ENCODE measurements at places on chromosomes 12 and 14. TPM values are rescaled to one million over a fixed set of nuclear protein-coding genes. Genes with fewer than 3 reads are reported as not detected.

Gene CLECL1
- total RNA-seq, result 0.38 TPM

Gene ALDH2
- total RNA-seq, result 456 TPM

Gene SERPINA9
- not detected for total RNA-seq

DNA sequence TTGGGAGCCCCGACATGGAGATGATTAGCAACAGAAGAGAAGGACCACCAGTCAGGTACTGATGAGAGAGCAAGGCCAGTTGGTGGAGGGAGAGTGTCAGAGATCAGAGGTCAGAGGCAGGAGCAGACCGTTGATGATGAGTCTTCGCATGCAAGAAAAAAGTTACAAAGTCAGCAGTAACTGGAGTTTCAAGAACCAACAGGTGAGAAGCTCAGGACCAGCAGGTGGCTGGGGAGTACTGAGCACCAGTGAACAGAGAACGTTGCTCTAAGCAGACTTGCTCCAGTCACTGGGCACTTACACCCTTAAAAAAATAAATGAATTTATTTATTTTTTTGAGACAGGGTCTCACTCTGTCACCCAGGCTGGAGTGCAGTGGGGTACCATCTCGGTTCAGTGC lies 44.5 kb upstream of the KCNA1 start:
- no peaks in the 10 kb centered on the region for H3K4me1 ChIP-seq
- DNase-seq, result no peak

- no peaks in the 10 kb centered on the region for H3K27me3 ChIP-seq
- DNase-seq, result no peak
- H3K4me3 ChIP-seq, result no peak overlapping the region
- H3K27ac ChIP-seq, result no peak overlapping the region
- peaks cover 39% of the 10 kb centered on the region for H3K4me1 ChIP-seq
- no peaks in the 10 kb centered on the region for H3K36me3 ChIP-seq
Observed at GRCh38 chr14:45083617-45083975, 320 bp upstream of the PRPF39 start.

DNA sequence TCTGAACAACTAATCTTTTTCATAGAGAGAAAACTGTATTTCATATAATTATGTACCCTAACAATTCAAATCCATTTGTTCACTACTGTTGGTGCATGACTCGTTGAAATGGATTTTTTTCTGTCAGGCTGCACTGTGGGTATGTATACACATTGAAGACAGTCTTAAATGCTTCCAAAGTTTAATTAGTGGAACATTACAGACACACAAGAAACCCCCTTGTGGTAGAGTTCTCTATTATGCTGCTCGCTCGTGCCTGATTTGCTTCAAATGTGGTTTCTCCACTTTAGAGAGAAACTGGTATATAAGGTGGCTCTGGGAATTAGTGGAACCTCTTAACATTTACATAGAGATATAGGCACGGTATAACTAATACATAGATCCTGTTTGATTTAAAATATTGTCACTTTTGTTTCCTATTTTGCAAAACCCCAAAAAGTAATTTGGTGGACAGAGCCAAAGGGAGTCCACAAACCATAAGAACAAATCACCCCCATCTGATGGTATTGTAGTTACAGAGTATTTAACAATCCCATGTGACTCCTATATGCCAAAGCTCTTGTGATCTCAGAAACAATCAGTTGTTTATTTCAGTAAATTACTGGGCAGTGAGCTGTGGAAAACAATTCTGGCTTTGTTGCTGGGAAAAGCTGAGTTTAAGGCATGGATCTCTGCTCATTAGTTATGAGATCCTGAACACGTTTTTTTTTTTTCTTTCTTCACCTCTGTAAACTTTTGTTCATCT lies 159.5 kb downstream of the BRMS1L start:
- no peaks in the 10 kb centered on the region for H3K27me3 ChIP-seq
- no peaks in the 10 kb centered on the region for H3K36me3 ChIP-seq
- no peak overlapping the region for H3K4me3 ChIP-seq
- DNase-seq, result no peak
- no peak overlapping the region for H3K27ac ChIP-seq

- no peak overlapping the region for H3K4me3 ChIP-seq
- H3K27me3 ChIP-seq, result no peaks in the 10 kb centered on the region
- no peaks in the 10 kb centered on the region for H3K4me1 ChIP-seq
- no peaks in the 10 kb centered on the region for H3K36me3 ChIP-seq
Observed at GRCh38 chr14:89540009-89540829, 123.2 kb upstream of the FOXN3 start.

GRCh38 chr14:33756833-33757232 lies 194.0 kb downstream of the EGLN3 start:
- no peaks in the 10 kb centered on the region for H3K4me1 ChIP-seq
- no peaks in the 10 kb centered on the region for H3K27me3 ChIP-seq
- no peak for DNase-seq
- no peak overlapping the region for H3K4me3 ChIP-seq
- H3K36me3 ChIP-seq, result no peaks in the 10 kb centered on the region
- no peak overlapping the region for H3K27ac ChIP-seq

DNA sequence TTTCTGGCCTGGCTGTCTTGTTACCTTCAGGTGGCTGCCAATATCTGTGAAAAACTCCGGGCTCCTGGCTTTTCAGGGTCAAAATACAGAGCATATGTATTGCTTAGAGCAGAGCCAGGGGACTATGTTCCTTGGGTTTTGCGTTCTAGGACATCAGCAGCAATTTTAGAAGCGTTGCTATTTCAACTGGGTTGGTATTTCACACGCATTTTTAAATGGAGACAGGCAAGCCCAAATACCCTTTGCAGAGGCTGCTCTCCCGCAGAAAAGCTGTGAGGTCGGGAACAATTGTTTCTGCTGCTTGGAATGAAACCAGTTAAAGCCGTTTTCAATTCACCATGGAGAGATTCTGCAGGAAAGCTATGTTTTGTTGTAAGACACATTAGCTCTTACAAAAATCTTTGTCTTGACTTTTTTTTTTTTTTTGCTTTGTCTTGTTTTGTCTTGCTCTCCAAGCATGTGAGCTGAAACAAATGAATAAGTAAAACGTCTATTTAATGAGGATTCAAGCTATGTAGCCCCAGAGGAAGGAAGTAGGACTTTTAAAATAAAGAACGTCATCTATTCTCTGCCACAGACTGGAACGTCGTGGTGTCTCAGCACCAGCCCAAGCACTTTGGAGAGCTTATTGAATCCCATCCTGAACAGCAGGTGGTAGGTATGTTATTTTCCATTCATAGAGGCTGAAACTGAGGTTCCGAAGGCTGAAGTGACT lies 181.0 kb upstream of the TBX3 start:
- no peaks in the 10 kb centered on the region for H3K27me3 ChIP-seq
- H3K36me3 ChIP-seq, result no peaks in the 10 kb centered on the region
- H3K4me1 ChIP-seq, result no peaks in the 10 kb centered on the region
- no peak overlapping the region for H3K27ac ChIP-seq

GRCh38 chr12:81141217-81141616 lies 63.3 kb downstream of the ACSS3 start:
- no peaks in the 10 kb centered on the region for H3K4me1 ChIP-seq
- no peaks in the 10 kb centered on the region for H3K27me3 ChIP-seq
- H3K27ac ChIP-seq, result no peak overlapping the region

- H3K36me3 ChIP-seq, result no peaks in the 10 kb centered on the region
- no peaks in the 10 kb centered on the region for H3K27me3 ChIP-seq
- no peak for DNase-seq
Observed at GRCh38 chr14:83559721-83560120, 1970.2 kb upstream of the FLRT2 start.

DNA sequence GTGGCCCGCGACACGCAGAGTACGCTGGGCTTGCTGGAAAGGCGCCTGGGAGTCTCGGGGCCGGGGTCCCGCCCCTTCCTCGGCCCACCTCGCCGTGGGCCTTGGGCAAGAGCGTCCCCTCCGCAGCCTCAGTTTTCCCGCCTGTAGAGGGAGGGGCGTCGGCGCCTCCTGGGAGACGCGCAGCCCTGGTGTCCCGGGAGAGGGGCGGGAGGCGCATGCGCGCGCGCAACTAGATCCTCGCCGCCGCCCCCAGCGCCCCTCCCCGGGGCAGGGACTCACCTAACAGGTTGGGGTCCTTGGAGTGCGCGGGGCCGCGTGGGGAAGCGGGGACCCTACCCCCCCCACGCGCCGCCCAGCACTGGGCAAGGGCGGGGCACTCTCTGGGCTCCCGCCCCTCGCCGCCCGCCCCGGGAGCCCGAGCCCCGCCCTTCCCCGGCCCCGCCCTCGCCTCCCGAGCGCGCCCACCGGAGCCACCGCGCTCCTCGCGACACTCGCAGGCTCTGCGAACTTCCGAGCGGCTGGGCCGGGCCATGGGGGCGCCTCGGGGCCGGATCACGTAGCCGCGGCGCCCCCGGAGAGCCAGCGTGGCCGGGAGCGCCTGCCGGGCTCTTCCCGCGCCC lies at the start of gene KIF26A:
KIF26A (plus strand) TSS at position 490 of the 620 bp plus-strand sequence. CDS start 136 bp downstream, outside the sequence.
- no peaks in the 10 kb centered on the region for H3K4me1 ChIP-seq
- peaks cover 49% of the 10 kb centered on the region for H3K27me3 ChIP-seq
- H3K27ac ChIP-seq, result no peak within 1 kb of the TSS
- no peaks in the 10 kb centered on the region for H3K36me3 ChIP-seq
- DNase-seq, result no peak
- H3K4me3 ChIP-seq, result no peak within 1 kb of the TSS

DNA sequence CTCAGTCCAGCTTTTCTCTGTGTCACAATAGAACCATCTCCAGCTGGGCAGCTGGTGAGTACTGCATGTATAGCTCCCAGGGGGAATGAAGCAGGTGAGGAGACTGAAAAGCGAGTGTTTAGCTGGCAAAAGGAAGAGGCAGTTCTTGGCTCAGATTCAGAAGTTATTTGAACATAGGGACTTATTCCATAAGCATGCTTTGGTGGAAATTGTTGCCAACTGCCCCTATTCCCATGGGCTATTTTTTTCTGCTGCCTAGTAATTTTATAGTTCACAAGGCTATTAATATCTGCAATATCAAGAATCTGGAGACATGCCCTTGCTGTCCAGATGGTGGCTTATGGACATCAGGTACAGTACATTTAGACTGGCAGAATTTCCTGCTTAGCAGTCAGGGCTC lies 1112.7 kb downstream of the LRFN5 start:
- H3K4me3 ChIP-seq, result no peak overlapping the region
- no peaks in the 10 kb centered on the region for H3K36me3 ChIP-seq
- no peak for DNase-seq
- H3K27ac ChIP-seq, result no peak overlapping the region
- no peaks in the 10 kb centered on the region for H3K4me1 ChIP-seq
- H3K27me3 ChIP-seq, result no peaks in the 10 kb centered on the region

DNA sequence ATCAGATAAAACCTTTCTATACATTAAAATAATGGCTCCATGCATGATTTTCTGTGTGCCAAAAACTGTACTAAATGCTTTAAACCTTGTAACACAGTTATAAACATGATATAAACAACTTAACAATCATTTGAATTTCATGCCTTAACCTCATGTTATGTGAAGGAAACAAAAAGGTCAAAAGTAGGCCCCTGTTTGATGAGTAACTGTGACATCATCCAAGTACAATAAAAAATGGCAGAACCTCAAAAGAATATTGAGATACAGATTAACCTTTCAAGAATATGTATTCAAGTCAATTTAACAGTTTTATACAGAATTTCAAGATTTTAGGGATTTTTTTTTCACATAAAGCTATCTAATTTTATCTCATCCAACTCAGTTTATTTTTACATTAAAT lies 310.7 kb upstream of the DCN start:
- DNase-seq, result no peak
- no peak overlapping the region for H3K4me3 ChIP-seq
- H3K36me3 ChIP-seq, result no peaks in the 10 kb centered on the region
- no peaks in the 10 kb centered on the region for H3K27me3 ChIP-seq
- no peak overlapping the region for H3K27ac ChIP-seq

DNA sequence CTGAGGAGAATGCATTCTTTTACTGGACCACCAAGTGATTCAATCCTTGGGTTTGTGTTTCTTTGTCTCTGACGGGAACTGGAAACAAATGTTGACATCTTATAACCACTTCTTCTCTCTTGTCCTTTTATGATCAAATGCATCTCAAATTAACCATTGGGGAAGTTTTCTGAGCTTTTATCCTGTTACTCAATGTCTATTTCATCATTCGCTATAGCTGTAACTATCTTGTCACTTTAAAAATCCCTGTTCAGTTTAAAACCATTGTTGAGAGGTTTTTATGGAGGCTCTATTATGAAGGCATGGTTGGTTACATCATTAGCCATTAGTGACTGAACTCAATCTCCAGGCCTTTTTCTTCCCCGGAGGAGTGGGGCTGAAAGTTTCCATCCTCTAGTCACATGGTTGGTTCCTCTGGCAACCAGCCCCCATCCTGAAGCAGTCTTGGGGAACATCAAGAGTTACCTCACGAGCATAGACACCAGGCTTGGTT lies 2.7 kb upstream of the CLEC6A start:
- no peak for DNase-seq
- no peaks in the 10 kb centered on the region for H3K27me3 ChIP-seq
- H3K4me1 ChIP-seq, result no peaks in the 10 kb centered on the region
- no peak overlapping the region for H3K4me3 ChIP-seq

- no peak overlapping the region for H3K4me3 ChIP-seq
- DNase-seq, result no peak
- H3K27ac ChIP-seq, result no peak overlapping the region
- H3K27me3 ChIP-seq, result no peaks in the 10 kb centered on the region
- no peaks in the 10 kb centered on the region for H3K4me1 ChIP-seq
- H3K36me3 ChIP-seq, result no peaks in the 10 kb centered on the region
Observed at GRCh38 chr14:96191353-96191752, 13.3 kb upstream of the BDKRB2 start.

DNA sequence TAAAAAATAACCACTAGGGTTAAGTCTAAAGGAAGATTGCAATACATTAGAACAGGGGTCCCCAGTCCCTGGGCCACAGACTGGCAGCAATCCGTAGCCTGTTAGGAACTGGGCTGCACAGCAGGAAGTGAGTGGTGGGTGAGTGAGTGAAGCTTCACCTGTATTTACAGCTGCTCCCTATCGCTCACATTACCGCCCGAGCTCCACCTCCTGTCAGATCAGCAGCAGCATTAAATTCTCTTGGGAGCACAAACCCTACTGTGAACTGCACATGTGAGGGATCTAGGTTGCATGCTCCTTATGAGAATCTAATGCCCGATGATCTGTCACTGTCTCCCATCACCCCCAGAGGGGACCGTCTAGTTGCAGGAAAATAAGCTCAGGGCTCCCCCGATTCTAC lies 15.5 kb downstream of the ADGRD1 start:
- no peaks in the 10 kb centered on the region for H3K36me3 ChIP-seq
- no peaks in the 10 kb centered on the region for H3K27me3 ChIP-seq
- no peaks in the 10 kb centered on the region for H3K4me1 ChIP-seq
- H3K4me3 ChIP-seq, result no peak overlapping the region
- no peak for DNase-seq
- H3K27ac ChIP-seq, result no peak overlapping the region

- peaks cover 3% of the 10 kb centered on the region for H3K27me3 ChIP-seq
- no peak for DNase-seq
- no peaks in the 10 kb centered on the region for H3K4me1 ChIP-seq
- no peaks in the 10 kb centered on the region for H3K36me3 ChIP-seq
Observed at GRCh38 chr12:2719392-2719791, 75.4 kb upstream of the FKBP4 start.

- no peaks in the 10 kb centered on the region for H3K4me1 ChIP-seq
- no peaks in the 10 kb centered on the region for H3K36me3 ChIP-seq
- H3K4me3 ChIP-seq, result no peak overlapping the region
Observed at GRCh38 chr12:64724201-64724745, 34.9 kb downstream of the GNS start.

GRCh38 chr12:19088606-19089005 lies 40.9 kb upstream of the PLEKHA5 start:
- H3K27me3 ChIP-seq, result no peaks in the 10 kb centered on the region
- no peaks in the 10 kb centered on the region for H3K36me3 ChIP-seq
- no peaks in the 10 kb centered on the region for H3K4me1 ChIP-seq
- H3K4me3 ChIP-seq, result no peak overlapping the region

Measured in adrenal gland (tissue), 19 donors.